Heart left ventricle (tissue), 16 donors: ENCODE measurements at places on chromosomes 6 and 20. TPM values are rescaled to one million over a fixed set of nuclear protein-coding genes. Genes with fewer than 3 reads are reported as not detected.
A peak's percentile ranks its signal among the peaks of the same experiment; 100 is the strongest.

The NRM gene
- 3.6 TPM for total RNA-seq

The CHRNA4 gene
- total RNA-seq = not detected

The PRKN gene
- total RNA-seq = 21.2 TPM

The PLA2G7 gene
- total RNA-seq = 0.19 TPM

The YTHDF1 gene
- total RNA-seq = 25.3 TPM

The RAET1E gene
- total RNA-seq = not detected

The EEF1A1 gene
- 2,985 TPM for total RNA-seq

The IMPG1 gene
- total RNA-seq = not detected

- H3K27me3 ChIP-seq = no peaks in the 10 kb centered on the region
- H3K4me1 ChIP-seq = no peaks in the 10 kb centered on the region
- no peaks in the 10 kb centered on the region for H3K36me3 ChIP-seq
- no peak overlapping the region for H3K27ac ChIP-seq
- H3K4me3 ChIP-seq = no peak overlapping the region
Measured at GRCh38 chr6:113082745-113083144, 735.6 kb downstream of the RFPL4B start.

DNA sequence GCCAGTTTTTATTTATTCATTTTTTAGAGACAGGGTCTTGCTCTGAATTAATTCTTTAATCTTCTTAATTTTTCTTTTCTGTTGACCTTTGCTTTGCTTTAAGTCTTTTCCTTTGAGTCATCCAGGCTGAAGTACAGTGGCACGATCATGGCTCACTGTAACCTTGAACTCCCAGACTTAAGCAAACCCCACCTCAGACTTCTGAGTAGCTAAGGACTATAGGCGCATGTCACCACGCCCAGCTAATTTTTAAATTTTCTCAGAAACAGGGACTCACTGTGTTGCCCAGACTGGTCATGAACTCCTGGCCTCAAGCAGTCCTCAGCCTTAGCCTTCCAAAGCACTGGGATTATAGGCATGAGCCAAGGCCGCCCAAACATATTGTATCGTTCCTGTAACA lies 71.3 kb upstream of the GNRH2 start:
- no peaks in the 10 kb centered on the region for H3K27me3 ChIP-seq
- H3K27ac ChIP-seq = no peak overlapping the region
- H3K4me3 ChIP-seq = no peak overlapping the region
- H3K4me1 ChIP-seq = no peaks in the 10 kb centered on the region
- DNase-seq = no peak

DNA sequence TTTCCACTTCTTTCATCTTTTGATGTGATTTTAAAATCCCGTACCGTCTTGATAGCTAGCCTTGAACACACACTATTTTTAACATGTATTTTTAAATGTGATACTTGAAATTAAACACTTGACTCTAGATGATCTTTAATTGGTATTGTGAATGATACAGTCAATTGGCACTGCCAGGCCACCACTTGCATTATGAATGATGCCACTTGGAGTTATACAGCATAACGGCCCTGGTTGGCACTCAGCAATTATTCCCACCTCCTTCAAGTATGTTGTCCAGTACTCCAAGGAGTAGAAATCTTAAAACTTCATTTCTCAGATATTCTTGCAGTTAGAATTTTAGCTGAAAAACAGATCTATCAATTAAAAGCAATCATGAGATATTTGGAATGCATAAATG lies 62.9 kb downstream of the TENT5A start:
- DNase-seq = no peak
- no peaks in the 10 kb centered on the region for H3K36me3 ChIP-seq
- no peak overlapping the region for H3K4me3 ChIP-seq

DNA sequence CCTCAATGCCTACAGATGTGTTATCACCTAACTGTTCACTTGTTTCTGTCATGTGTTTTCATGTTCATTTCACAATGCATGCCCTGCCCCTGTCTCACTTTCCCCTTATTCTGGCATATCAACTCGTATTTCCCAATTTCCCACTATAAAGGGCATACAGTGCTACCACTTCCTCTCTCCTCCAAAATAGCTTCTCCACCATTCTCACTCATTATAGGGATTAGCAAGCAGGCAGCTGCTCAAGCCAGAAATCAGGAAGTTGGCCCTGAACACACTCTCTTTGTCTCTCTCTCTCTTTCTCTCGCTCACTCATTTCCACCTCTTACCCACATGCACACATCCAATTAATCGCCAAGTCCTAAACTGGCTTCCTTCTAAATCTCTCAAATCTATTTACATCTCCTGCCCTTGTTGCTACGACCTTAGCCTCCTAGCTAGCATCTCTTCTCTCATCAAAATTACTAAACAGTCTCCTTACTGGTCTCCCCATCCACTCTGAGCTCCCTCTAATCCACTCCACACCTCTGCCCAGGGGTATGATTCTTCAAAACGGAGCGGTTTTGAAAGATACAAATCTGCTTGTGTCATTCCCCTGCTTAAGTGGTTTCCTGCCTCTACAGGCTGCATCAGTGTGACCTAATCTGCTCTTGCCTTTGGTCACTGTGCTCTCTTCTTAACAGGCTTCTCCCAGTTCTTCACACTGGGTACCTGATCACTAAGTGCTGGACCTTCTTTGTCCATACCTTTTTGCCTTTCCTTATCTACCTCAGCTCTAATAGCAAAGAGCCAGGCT lies 196.2 kb downstream of the BTBD9 start:
- H3K4me3 ChIP-seq = no peak overlapping the region
- H3K27me3 ChIP-seq = no peaks in the 10 kb centered on the region

DNA sequence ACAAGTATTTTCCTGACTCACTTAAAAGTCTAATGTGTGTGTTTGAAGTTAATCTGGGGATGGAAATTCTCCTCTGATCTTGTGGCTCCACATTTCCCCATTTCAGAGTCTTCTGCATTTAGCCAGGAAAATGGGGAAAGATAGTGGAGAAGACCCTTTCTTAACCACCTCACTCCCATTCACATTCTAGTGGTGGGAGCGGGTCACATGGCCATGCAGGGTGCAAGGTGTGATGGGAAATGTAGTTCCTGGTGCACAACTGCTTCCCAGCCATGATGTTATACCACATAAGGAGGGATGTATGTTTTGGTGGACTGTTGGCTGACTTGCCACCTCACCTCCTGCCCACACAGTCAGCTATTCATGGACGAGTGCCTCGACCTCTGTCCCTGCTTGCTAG lies 61.8 kb downstream of the BANF2 start:
- H3K4me3 ChIP-seq = no peak overlapping the region
- no peaks in the 10 kb centered on the region for H3K36me3 ChIP-seq
- no peak overlapping the region for H3K27ac ChIP-seq
- no peaks in the 10 kb centered on the region for H3K27me3 ChIP-seq
- no peak for DNase-seq

- no peaks in the 10 kb centered on the region for H3K36me3 ChIP-seq
- no peaks in the 10 kb centered on the region for H3K4me1 ChIP-seq
Measured at GRCh38 chr6:149628875-149629510, 19.5 kb downstream of the KATNA1 start.

- no peaks in the 10 kb centered on the region for H3K27me3 ChIP-seq
- H3K4me3 ChIP-seq = no peak overlapping the region
- no peaks in the 10 kb centered on the region for H3K36me3 ChIP-seq
- H3K27ac ChIP-seq = no peak overlapping the region
- H3K4me1 ChIP-seq = peaks cover 7% of the 10 kb centered on the region
- no peak for DNase-seq
Measured at GRCh38 chr6:155419161-155419560, 36.5 kb downstream of the NOX3 start.

- no peak for DNase-seq
- peaks cover 45% of the 10 kb centered on the region for H3K27me3 ChIP-seq
Measured at GRCh38 chr6:30463242-30463641, 26.1 kb upstream of the HLA-E start.

- no peaks in the 10 kb centered on the region for H3K4me1 ChIP-seq
- no peak overlapping the region for H3K27ac ChIP-seq
- DNase-seq = no peak
Measured at GRCh38 chr6:97262676-97263075, 20.3 kb downstream of the MMS22L start.

DNA sequence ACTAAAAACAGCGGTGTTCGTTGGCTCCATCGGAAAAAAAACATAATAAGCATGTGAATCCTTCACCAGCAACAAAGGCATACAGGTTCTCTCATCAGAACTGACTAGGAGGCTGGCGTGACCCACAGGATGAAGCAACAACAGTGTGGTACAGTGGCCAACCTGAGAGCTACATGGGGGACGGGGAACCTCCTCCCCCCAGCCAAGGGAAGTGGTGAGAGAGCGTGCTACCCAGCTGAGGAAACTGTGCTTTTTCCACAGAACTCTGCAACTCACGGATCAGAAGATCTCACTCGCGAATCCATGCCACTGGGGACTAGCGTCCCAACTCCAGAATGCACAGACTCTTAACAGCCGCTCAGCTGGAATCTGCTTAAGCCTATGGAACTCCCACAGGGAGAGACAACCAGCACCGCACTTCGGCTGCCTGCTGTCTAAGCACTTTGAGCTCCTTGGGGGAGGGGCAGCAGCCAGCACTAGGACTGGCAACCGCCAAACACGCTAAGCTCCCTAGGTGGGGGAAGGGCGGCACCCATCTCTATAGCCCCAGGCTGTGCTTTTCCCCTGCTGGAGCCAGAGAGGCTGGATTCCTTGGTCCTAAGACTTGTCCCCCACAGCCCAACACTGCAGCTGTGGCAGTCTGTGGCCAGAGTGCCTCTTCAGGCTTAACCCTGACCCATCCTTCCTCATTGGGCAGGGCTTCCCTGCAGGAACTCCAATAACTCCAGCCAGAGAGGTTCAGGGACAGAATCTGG lies 538.3 kb upstream of the BTBD3 start:
- peaks cover 6% of the 10 kb centered on the region for H3K27me3 ChIP-seq
- no peak overlapping the region for H3K27ac ChIP-seq
- H3K4me1 ChIP-seq = no peaks in the 10 kb centered on the region

- no peak overlapping the region for H3K27ac ChIP-seq
- no peak overlapping the region for H3K4me3 ChIP-seq
- no peaks in the 10 kb centered on the region for H3K27me3 ChIP-seq
- DNase-seq = no peak
- H3K36me3 ChIP-seq = peaks cover 31% of the 10 kb centered on the region
Measured at GRCh38 chr6:15493437-15494168, 169.2 kb downstream of the DTNBP1 start.

- H3K36me3 ChIP-seq = no peaks in the 10 kb centered on the region
- no peak overlapping the region for H3K4me3 ChIP-seq
- H3K27ac ChIP-seq = no peak overlapping the region
- DNase-seq = no peak
Measured at GRCh38 chr20:57126481-57127092, 139.9 kb downstream of the BMP7 start.

- peaks cover 25% of the 10 kb centered on the region for H3K4me1 ChIP-seq
- no peak overlapping the region for H3K27ac ChIP-seq
- no peak overlapping the region for H3K4me3 ChIP-seq
Measured at GRCh38 chr6:53433261-53433950, 84.7 kb upstream of the ELOVL5 start.

DNA sequence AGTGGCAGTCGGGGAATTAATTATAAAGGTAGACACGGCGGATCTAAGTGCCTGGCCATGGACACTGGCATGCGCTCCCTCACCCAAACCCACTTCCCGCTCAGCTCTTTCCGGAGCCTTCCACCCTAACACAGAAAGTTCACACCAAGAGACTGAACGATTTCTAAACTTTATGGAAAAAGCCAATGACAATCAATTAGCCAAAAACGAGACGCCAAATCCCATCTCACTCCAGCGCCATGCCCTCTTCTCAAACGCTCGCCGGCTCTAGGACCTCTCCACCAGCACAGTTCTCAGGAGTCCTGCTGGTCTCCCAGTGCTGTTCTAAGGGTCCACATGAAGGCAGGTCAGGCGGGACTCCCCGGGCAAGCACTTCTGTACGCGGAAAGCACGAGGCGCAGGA lies 641 bp downstream of the SF3B5 start:
- no peak for DNase-seq
- peak overlapping the region; percentile 91 for H3K4me3 ChIP-seq
- no peaks in the 10 kb centered on the region for H3K27me3 ChIP-seq
- peaks cover 14% of the 10 kb centered on the region for H3K4me1 ChIP-seq

DNA sequence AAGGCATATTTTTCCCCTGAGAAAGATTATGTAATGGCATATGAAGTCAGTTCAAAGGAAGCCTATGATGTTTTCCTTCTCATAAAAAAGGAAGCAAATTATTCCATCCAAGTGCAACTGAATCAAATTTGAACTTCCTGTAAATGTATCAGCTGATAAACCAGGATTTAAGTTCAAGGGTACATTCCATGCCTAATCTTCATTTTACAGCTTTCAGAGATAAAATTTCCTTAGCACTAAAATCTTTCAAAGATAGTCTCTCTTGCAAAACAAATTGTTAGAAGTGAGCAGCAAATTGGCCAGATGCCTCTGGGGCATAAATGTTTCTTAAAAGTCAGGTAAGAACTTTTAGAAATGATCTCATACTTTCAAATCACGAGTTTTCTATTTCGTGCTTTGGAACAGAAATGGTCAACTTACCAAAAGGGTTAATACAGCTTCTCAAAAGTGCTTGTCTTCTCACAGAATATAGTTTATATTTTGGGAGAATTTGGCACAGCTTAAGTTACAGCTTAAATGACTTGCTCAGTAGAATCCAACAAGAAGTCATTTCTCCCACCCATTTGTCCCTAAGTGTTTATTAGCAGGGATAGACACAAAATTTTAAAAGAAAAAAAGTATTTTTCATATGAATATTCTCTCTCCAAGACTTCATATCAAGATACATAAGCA lies 2.7 kb upstream of the TCF21 start:
- peaks cover 47% of the 10 kb centered on the region for H3K27me3 ChIP-seq
- peaks cover 7% of the 10 kb centered on the region for H3K4me1 ChIP-seq
- no peak for DNase-seq
- H3K27ac ChIP-seq = no peak overlapping the region
- no peaks in the 10 kb centered on the region for H3K36me3 ChIP-seq

DNA sequence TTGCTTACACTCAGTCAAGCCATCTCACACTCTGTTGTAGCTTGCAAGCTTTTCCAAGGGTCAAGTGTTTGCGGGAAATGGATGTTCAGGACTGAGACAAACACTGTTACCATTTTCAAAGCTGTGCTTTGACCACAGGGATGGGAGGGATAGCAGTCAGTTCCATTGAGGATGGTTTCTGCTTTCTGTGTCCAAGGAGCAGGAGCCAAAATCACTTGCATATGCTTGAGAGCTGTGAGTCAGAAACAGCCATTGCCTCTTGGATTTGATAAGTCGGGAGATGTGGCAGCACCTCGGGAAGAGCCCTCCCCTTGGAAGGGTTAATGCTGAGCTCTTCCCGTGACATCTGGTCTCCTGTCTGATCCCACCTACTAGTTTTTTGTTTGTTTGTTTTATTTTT lies 85.2 kb downstream of the TCP11 start:
- H3K27me3 ChIP-seq = no peaks in the 10 kb centered on the region
- H3K4me3 ChIP-seq = no peak overlapping the region
- no peak for DNase-seq
- H3K36me3 ChIP-seq = no peaks in the 10 kb centered on the region

DNA sequence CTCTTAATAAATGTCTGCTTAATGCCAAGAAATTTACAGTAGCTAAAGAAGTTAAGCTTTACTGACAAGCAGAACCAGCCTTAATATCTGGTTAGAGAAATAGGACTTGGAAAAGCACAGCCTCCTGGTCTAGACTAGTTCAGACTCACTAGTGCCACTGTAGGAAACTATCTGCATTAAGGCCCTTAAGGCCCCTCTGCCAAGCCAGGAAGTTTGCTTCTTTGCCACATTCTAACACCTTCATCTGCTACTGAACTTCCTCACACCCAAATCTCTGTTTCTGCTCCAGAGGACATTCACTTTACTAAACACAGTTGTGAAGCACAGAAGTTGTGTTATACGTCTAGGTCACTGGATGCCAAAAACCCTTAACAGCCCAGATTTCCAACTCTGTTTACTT lies 302.8 kb downstream of the BTBD9 start:
- H3K36me3 ChIP-seq = no peaks in the 10 kb centered on the region
- H3K4me3 ChIP-seq = no peak overlapping the region
- no peak for DNase-seq
- no peaks in the 10 kb centered on the region for H3K27me3 ChIP-seq

- no peaks in the 10 kb centered on the region for H3K4me1 ChIP-seq
- no peaks in the 10 kb centered on the region for H3K36me3 ChIP-seq
- no peak for DNase-seq
Measured at GRCh38 chr6:155429321-155429893, 26.2 kb downstream of the NOX3 start.
